Ascending aorta (tissue), 2 donors: ENCODE measurements at places on chromosomes 4 and X.

DNA sequence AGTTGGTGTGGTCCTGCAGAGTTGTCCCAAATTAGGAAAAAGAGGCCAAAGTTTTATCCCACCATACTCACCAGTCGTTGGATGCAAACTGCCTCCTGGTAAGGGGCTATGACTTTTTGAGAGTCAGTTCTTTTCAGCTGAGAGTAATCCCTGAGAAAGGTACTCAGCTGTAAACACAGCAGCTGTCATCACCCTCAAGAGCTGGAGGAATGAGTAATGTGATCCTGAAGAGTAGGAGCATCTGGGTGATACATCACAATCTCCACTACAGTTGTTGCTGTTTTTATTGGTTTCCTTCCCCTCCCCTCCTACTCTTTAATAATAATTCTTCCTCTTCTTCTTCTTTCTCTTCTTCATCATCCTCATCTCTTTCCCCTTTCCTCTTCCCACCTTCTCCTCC, 5.7 kb downstream of the MAGEE1 start:
- DNase-seq = no peak

DNA sequence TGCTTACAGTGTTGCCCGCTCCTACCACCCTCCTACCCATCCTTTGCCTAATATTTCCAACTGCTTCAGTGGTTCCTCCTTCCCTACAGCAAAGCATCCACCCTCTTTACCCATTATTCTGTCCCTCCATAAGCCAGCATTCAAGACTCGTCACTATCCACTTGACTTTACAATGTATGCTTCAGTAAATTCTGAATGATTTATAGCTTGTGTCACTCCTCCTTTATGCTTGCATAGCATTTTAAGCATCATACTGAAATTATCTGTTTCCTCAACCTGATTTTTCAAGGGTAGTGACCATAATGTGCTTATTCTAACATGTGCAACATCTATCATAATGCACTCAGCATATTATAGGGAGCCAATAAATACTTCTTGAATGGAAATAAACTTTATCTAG, 365.5 kb downstream of the RAB28 start:
- no peak for DNase-seq

DNA sequence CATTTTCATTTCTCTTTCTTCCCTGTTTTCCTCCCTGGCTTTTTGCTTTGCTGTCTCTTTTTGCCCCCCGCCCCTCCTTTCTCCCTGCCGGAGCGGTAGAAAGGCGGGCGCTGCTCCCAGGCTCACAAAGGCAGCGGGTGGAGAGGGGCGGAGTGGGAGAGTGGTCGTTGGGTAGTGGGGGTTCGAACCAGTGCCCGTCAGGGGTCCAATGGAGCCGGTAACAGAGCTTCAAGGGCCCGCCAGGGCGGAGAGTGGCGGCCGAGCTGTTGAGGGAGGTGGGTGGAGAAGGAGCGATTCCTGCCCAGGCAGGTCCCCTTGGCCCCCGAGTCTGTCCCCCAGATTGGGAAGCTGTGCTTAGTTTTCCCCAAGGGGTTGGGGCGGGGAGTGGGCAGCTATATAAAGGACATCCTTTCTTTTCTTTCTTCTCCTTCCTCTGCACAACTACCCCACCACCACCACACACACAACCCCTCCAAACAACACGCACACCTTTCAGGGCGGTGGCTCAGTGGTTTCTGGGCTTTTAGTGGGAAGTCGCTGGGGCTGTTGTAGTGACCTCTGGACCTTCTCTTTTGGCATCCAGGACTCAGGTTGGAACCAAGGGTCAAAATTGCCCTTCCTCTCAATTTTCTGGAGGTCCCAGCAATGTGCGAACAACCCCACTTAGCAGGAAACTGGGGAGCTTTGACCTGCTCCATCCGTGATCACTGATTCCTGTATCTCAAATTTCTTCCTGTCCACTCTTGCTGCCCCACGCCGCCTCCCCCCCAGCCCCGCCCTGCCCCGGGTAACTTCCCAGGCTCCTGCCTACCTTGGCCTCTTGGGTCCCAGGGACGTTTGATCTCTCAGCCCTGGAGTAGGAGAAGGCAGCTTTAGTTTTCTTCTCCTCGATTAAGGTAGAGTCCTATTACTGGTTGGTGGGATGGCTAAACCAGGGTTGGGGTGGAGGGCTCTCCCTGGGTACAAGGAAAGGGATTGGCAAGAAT, 1.9 kb downstream of the EFNB1 start:
- peak; percentile 54 for DNase-seq

GRCh38 chr4:92359491-92359890, 55.7 kb downstream of the GRID2 start:
- DNase-seq = no peak

- no peak for DNase-seq
These were observed 9.0 kb downstream of the ZNF827 start for GRCh38 chr4:145929415-145930178.

DNA sequence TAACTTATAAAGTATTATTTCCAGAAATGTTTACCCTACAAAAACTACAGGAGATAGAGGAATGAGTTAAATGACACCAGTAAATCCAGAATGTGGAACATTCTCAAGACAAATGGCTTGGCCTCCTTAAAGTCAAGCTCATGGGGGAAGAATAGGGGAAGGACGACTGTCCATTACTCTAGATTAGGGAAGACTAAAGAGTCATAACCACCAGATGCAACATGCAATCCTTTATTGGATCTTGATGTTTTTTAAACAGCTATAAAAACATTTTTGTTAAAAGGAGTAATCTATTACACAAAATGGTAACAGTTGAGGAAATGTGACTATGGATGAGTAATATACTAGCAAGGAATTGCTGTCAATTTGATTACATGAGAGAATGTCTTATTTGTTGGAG, 11.1 kb downstream of the ACOT9 start:
- DNase-seq = no peak

- no peak for DNase-seq
These were observed 60.0 kb upstream of the ARHGAP24 start for GRCh38 chr4:85414972-85415371.

DNA sequence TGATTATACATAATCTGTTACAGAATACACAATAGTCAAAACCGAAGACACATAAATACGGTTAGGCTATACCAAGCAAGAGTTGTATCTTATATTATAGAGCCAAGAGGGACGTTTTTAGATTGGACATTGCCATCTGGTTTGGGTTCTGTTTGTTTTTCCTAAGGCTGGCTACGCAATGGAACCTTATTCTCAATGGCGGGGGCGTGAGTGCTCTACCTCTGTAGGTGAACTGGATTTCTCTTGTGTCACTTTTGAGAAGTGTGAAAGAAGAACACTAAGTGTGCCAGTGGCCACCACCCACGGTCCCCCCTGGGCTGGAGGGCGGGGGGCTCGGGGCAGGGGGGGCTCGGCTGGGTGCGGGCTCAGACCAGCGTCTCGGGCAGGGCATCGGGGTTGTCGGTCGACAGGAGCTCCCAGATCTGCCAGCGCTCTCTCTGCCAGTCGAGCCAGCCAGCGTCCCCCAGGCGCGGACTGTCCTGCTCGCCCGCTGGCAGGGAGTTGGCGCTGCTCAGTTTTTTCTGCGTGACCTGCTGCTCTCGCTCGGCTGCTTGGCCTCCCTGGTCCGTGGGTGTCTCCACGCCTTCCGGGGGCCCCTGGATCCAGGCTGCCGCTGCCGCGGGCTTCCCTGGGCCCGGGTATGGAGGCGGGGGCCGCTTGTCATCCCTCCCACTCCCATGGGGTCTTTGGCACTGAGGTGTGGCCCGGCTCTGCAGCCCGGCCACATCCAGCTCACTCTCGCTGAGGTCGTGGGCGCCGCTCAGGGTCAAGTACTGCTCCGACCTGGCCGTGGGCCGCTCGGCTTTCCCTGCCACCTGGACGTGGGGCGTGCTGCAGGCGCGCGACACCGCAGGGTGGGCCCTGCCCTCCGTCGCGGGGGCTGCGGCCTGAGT, 27.6 kb downstream of the HCCS start:
- DNase-seq = no peak

GRCh38 chr4:137432446-137433311, 99.6 kb downstream of the PCDH18 start:
- no peak for DNase-seq

DNA sequence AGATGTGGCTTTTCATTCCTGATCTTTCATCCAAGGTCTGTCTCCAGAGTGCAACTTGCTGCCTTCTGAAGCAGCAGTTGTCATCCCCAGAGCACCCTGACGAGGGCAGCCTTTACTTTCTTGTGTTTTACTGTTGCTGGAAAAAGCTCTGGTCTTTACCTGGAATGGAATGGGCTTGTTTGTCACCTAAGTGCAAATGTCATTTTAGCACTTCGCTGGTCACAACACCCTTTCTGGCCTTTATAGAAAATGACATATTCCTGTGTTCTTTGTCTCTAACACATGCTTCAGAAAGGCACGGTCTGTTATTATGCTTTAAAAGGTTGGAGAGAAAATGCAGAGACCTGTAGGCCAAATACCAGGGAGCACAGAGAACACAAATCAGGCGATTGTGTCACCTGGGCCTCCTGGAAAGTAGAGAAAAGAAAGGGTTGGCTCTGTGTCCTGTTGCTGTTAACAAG, 332.7 kb upstream of the IGFBP7 start:
- no peak for DNase-seq

DNA sequence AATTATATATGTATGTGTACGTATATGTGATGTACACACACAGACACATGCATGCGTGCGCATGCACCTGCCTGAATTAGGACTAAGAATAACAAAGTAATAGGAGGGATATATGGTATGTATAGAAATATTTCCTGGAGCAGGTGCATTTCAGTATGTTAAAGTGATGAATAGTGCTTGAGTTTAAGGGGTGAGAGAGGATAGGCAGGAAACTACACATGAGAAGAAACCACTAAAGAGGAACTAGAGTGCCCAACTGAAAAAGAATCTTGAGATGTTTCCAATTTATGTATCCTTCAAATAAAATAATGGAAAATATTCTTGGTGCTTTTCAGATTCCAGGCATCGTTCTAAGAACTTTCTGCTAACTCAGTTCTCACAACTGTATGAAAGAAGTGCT, 52.6 kb upstream of the UNC5C start:
- DNase-seq = no peak

- DNase-seq = no peak
These were observed 50.5 kb downstream of the TIGD2 start for GRCh38 chr4:89161841-89162240.

DNA sequence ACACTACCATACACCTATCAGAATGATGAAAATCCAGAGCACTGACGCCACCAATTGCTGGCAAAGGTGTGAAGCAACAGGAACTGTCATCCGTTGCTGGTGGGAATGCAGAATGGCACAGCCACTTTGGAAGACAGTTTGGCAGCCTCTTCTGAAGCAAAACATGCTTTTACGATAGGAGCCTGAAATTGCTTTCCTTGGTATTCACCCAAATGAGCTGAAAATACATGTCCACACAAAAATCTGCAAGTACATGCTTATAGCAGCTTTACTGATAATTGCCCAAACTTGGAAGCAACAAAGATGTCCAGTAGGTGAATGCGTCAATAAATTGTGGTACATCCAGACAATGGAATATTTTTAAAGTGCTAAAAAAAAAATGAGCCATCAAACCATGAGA, 322.8 kb upstream of the FAT1 start:
- no peak for DNase-seq

GRCh38 chr4:112253382-112254000, 21.9 kb downstream of the AP1AR start:
- no peak for DNase-seq

GRCh38 chr4:87326460-87326859, 3.8 kb upstream of the HSD17B13 start:
- DNase-seq = no peak

- no peak for DNase-seq
These were observed 42.4 kb downstream of the FNIP2 start for GRCh38 chr4:158811216-158811540.

GRCh38 chrX:1546691-1547251, 9.8 kb upstream of the P2RY8 start:
- peak; percentile 55 for DNase-seq

DNA sequence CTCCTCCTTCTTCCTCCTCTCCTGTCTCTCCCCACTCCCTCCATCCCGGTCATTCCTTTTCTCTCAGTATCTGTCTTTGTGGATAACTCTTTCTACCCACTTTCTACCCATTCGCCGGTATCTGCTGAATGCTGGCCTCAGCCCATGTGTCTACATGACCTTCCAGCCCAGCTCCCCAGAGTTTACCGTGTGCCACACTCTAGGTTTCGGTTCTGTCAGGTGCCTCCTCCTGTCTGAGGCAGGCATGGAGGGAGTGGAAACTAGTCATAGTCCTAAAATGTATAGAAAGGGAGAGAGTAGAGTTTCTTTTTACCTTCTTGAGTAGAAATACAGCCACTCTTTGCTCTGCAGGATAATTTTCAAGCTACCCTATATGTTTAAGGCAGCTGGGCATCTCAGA, 33.5 kb upstream of the SCRG1 start:
- no peak for DNase-seq

DNA sequence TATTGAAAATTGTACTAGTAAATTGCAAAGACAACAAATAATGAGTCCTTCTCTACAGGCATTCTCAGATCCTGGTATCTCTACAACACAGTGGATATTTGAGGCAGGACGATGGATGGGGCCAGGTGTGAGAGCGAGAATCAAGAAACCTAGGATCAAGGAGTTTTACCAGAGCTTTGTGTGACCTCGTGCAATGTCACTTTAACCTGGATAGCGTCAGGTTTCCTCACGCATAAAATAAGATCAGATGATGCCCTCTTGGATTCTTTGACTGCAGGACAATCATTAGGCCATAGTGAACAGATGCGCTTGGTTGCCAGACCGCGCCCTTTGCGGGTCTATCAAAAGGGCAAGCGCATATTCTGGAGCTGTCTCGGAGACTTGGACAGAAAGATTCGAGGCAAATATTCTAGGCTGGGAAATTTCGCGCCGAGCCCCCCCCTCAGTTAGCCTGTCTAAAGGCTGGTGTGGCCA, 66.6 kb downstream of the FBXO8 start:
- DNase-seq = no peak

- DNase-seq = no peak
These were observed 43.5 kb upstream of the GPR174 start for GRCh38 chrX:79100791-79101484.

GRCh38 chr4:78928835-78929234, 10.4 kb downstream of the PAQR3 start:
- DNase-seq = no peak

DNA sequence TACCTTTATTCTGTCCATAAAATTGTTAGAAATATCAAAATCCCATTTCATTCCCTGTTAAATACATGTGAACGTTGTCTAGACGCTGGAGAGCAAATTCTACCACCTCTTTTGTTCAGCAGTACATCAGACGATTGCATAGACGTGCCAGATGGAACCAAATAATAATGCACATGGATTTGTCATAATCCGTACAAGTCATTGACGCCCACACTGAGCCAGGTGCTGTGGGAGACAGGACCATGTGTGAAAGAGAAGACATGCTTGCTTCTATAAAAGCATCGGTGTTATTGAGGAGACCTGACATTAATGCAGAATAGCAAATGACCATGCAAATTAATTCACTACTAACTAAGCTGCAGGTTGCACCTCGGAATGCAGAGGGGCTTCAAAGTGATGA, 175.0 kb downstream of the PTTG2 start:
- no peak for DNase-seq

- no peak for DNase-seq
These were observed at the start of gene MXRA5 for GRCh38 chrX:3346501-3347259. TSS of gene MXRA5 (minus strand) at chrX:3346652. CDS start at chrX:3343833, 2,819 bp downstream.

DNA sequence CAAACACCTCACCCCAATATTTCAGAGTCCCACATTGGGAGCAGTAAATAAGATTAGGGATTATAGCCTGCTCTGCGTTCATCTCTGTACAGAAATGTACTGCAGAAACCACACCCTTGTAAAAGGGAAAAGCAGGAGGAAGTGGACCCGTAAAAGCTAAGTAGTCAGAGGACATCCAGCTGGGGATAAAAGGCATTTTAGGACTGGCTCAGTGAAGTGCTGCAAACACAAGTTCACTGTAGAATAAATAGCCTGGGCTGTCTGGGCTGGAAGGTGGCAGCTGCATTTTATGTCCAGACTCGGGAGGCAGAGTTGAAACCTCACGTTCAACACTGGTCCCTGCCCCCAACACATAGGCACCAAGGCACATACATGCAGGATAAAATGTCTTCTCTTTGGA, 178.7 kb upstream of the FAT1 start:
- DNase-seq = no peak
